ENCODE measurements at places on chromosomes 1 and 21.

GRCh38 chr1:31790140-31790539 lies 25.7 kb downstream of the SPOCD1 start:
- no peak for DNase-seq

GRCh38 chr21:15138490-15138889 lies 73.7 kb upstream of the NRIP1 start:
- no peak for DNase-seq

GRCh38 chr1:167617153-167618147 lies 12.6 kb upstream of the RCSD1 start:
- no peak for DNase-seq

DNA sequence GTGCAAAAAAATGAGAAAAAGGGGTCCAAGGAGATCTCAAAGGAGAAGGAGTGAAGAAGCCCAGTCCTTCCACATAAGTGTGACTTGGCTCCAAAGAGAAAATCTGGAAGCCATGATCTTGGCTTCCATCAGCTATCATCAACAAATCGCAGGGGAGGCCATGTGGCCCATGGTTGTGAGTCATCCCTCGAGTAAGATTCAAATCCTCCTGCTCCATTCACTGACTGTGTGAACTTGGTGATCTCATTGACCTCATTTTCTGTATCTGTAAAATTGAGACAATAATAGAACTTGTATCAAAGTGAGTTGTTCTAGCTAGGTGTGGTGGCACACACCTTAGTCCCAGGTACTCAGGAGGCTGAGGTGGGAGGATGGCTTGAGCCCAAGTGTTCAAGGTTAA lies 79.1 kb upstream of the OLIG2 start:
- DNase-seq = no peak

DNA sequence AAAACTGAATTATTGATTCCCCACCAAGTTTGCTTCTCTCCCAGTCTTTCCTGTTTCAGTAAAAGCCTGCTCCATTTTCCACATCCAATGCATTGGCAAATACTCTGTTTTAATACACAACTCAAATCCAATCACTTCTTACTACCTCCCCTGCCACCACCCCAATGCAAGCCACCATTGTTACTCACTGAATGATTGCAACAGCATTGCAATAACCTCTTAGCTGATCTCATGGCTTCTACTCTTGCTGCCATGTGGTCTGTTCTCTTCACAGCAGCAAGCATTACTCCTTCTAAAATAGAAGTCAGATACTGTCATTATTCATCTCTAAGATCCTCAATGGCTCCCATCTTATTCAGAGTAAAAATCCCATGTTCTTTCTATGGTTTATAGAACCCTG lies 123.4 kb downstream of the ATP6V1G3 start:
- DNase-seq = no peak

- DNase-seq = peak; percentile 95
These were observed at the start of gene NUAK2 for GRCh38 chr1:205321162-205321958. Gene NUAK2, minus strand, starts transcription at chr1:205321745. Its CDS starts 117 bp downstream, at chr1:205321628.

DNA sequence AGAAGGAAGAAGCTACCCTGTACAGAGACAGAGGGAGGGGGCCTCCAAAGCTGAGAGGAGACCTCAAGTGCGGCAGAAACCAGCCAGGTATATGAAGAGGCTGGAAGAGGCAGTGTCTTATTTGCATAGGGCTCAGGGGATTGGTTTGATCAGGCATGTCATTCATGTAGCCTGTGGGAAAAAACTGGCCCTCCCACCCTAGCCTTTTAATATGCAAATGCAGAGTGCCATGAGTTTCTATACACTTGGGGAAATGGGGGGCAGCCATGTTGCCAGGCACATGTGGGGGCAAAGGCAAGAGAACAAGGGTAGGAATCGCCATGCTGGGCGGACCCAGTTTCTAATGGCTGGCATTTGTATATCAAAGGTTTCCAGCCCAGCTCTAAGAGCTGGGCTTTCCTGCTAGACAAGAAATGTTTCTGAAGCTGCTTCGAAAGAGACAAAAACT lies 172.7 kb downstream of the RASAL2 start:
- no peak for DNase-seq

DNA sequence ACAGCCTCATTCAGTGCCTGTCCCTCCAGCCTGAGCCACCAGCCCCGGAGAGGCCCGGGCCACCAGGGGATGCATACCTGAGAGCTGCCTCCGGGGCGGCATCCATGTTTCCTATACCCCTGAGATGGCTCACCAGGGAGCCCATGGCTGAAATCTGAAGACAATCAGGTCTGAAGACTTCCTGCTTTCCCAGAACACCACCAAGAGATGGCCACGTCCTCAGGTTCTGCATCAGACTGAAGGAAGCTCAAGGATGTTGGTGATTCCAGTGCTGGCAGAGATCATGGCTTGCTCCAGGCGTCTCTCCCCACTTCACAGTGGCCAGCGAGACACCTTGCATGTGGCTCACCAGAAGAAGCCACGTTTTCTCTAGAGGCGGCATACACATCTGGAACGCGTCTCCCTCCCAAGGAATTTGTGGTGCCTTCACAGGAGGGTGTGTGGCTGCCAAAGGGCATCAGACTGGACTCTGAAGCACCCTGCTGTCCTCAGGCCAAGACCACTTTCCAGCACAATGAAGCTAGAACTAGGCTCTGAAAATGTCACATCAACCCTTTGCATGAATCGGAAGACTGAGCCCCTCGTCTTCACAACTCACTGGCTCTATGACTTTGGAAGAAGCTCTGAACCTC lies 170.7 kb upstream of the IRF2BP2 start:
- DNase-seq = no peak

GRCh38 chr1:90501281-90501680 lies 215.8 kb downstream of the BARHL2 start:
- DNase-seq = no peak

- no peak for DNase-seq
These were observed 100.6 kb downstream of the DISC1 start for GRCh38 chr1:231727171-231727570.

GRCh38 chr1:38790422-38791163 lies 69.0 kb downstream of the RRAGC start:
- no peak for DNase-seq

GRCh38 chr1:170854677-170855076 lies 80.7 kb upstream of the MROH9 start:
- no peak for DNase-seq

DNA sequence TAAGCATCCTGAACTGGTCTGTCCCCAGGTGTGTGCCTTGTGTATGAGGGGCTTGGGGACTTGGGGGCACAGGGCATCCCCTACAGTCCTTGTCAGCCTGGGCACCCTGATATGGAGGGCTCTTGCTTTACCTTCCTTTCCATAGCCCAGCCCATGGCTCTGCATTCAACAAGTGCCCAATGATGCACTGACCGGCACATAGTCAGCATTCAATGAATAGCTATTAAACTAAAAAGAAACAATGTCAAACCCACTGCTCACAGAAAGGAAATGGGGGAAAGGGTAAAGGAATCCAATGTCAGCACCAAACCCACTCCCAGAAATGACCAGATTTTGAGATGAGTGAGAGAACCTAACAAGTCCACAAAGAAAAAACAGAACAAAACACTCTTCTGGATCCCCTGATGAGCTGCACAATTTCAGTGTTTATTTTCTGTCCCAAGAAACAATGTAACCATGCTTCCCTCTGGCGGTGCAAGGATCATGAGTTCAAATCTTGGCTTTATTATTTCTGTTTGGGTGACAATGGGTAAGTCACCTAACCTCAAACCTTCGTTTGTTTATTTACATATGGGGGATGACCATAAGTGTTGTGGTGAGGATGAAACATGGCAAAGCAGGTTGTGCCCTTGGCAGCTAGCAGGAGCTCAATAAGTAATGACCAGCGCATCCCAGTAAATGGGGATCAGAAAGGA lies 22.0 kb downstream of the SYT6 start:
- no peak for DNase-seq

- DNase-seq = no peak
These were observed 89.8 kb downstream of the MAN1C1 start for GRCh38 chr1:25706146-25707089.

DNA sequence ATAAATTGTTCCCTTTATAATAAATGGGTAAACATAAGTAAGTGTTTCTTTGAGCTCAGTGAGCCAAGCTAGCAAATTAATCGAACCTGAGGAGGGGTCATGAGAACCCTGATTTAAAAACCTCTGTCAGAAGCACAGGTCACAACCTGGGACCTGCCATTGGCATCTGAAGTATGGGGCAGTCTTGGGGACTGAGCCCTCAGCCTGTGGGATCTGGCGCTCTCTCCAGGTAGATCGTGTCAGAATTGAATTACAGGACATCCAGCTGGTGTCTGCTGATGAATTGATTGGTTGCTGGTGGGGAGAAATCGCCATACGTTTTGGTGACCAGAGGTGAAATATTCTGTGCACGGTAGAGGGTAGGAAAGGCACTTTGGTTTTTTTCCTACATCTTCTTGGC lies 17.5 kb downstream of the UCK2 start:
- no peak for DNase-seq

Data from NCI-H226 (cell line).